AG04449 (cell line): ENCODE measurements at places on chromosomes 13 and 19.

GRCh38 chr13:83815598-83815997, 66.7 kb downstream of the SLITRK1 start:
- no peak for DNase-seq

- DNase-seq, result no peak
Observed at GRCh38 chr13:101157261-101157660, 259.0 kb downstream of the NALCN start.

DNA sequence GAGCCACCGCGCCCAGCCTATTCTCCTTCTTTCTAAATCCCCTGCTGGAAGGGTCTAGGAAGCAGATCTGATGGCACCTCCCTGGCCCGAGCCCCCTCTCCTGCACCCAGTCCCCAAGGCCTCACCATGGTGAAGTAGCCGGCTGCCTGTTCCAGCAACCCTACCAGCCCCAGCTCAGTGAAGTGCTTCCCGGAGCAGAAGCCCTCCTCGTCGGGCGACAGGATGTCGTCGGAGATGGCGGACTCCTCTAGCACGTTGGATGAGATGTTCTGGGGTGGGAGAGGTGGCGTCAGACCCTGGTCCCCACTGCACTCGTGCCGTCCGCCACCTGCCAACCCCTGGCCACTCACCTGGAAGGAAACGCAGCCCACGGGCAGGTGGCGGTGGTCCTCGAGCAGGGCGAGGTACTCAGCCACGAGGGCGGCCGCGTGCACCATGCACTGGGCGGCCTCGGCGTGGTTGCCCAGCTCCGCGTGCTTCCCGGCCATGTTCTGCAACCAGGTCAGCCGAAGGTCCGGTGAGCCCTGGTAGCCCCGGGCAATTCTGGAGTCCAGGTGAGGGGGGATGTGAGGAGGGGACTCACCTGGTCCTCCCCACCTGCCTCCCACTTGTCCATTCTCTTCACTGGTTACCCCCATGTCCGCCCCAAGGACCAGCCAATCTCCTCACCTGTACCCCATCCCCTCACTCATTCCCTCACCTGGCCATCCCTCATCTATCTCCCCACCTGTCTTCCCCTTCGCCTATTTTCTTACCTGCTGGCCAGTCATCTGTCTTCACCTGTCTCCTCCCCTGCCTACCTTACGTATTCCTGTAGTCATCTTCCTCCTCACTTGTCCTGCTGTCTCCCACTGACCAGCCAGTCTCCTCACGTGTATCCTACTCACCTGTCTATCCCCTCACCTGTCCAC, 11.5 kb upstream of the KANK2 start:
- no peak for DNase-seq

DNA sequence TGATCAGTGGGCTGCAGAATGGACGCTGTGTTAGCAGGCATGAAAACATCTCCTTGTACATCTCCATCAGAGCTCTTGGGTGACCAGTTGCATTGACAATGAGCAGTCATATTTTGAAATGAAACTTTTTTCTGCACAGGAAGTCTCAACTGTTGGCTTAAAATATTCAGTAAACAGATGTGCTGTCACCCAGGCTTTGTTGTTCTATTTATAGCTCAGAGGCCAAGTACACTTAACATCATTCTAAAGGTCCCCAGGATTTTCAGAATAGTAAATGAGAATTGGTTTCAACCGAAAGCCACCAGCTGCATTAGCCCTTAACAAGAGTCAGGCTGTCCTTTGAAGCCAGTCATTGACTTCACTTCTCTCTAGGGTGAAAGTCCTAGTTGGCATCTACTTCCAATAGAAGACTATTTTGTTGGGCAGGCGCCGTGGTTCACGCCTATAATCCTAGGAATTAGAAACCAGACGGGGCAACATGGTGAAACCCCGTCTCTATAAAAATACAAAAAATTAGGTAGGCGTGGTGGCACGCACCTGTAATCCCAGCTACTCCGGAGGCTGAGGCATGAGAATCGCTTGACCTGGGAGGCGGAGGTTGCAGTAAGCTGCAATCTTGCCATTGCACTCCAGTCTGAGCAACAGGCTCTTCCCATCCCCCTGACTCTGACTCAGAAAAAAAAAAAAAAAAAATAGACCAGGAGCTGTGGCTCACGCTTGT, 7.9 kb upstream of the PDE4A start:
- no peak for DNase-seq

DNA sequence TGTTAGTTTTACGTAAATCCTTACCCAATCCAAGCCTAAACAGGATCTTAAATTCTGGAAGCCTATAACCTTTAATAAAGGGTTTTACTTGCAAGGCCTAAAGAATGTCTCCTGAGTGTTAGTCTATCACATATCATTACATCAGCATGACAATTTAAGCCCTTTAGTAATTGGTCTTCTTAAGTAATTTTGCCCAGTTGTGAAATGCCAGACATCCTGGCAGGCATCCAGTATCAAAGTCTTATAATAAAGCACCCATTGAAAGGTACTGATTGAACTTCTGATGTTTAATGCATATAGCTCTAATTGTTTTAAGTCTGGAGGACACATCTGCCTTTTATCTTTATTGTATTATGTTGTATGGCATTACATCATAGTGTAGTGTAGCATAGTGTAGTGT, 1078.9 kb downstream of the SLITRK1 start:
- no peak for DNase-seq

GRCh38 chr13:106597186-106597585, 29.2 kb upstream of the ARGLU1 start:
- no peak for DNase-seq

DNA sequence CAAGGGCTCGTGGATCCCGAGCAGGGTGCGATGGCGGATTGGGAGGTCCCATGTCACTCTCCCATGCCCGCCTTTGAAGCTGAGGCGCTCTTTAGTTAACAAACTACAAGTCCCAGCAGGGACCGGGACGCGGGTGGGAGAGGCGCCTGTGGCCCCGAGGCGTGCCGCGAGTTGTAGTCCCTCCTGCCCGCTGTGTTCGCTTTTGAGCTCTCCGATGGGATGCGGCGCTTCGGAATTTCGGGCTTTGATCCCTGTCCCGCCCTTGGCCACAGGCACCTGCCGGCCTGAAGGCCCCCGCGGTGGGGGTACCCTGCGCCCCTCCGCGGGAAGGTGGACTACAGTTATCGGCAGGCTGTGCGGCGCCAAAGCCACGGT, 11.0 kb downstream of the CYTH2 start:
- DNase-seq, result no peak

- no peak for DNase-seq
Observed at GRCh38 chr13:45481688-45482087, 16.9 kb downstream of the COG3 start.

GRCh38 chr19:34256835-34257558, 2.6 kb downstream of the GARRE1 start:
- no peak for DNase-seq

DNA sequence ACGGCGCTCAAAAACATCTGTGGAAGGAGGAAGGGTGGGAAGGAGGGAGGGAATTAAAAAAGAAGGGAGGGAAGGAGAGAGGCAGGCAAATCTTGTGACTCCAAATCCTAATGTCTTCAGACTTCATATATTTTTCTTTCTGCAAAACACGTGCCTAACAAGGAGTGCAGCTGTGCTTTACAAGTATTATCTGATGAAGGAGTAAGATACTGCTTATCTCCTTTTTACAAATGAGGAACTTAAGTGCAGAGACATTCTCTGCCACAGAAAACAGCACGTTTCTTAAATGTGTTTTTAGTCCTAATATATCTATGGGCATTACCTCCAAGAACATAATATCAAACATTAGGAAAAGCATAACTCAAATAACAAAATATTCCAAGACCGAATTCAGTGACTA, 6.5 kb downstream of the FLT3 start:
- DNase-seq, result no peak

GRCh38 chr19:44990459-44990858, 10.8 kb upstream of the RELB start:
- DNase-seq, result no peak

DNA sequence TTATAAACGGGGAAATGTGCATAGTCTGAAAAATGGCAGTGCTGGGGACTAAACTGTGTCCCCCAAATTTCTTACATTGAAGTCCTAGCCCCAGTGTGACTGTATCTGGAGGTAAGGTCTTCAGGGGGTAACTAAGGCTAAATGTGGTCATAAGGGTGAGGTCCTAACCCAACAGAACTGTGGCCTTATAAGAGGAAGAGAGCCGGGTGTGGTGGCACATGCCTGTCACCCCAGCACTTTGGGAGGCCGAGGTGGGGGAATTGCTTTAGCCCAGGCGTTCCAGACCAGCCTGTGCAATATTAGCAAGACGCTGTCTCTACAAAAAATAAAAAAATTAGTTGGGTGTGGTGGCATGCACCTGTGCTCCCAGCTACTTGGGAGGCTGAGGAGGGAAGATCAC, 17.8 kb downstream of the PROZ start:
- DNase-seq, result no peak

DNA sequence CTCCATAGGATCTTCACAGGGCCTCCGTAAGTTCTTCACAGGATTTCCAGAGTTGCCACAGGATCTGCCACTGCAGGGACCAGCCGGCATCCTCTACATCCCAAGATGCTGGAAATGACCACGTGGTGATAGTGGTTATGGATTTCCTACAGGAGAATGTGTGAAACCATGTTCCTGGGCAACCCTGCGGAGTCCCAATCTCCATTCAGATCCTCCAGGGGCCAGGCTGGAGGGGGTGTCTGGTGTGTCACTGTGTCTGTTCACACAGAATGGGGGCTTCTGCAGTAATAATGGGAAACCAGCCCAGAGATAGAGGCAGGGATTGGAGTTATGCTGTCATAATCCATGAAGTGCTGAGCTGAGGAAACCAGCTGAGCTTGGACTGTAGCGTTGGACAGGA, 8.6 kb downstream of the LILRA6 start:
- no peak for DNase-seq

GRCh38 chr19:6021878-6022569, 44.1 kb upstream of the RANBP3 start:
- DNase-seq, result no peak

DNA sequence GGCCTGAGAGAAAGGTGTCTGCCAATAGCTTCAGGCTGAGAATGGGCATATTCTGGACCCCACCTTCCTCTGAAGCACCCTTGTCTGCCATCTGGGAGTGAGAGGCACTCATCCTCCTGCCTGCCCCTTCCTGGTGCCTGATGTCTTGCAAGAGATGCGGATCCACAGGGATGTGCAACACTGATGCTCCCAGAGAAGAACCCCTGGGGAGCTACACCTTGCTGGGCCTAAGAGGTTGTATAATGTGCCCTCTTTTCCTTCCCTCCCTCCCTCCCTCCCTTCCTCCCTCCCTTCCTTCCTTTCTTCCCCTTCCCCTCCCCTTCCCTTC, 34.6 kb downstream of the ADPRHL1 start:
- DNase-seq, result no peak

DNA sequence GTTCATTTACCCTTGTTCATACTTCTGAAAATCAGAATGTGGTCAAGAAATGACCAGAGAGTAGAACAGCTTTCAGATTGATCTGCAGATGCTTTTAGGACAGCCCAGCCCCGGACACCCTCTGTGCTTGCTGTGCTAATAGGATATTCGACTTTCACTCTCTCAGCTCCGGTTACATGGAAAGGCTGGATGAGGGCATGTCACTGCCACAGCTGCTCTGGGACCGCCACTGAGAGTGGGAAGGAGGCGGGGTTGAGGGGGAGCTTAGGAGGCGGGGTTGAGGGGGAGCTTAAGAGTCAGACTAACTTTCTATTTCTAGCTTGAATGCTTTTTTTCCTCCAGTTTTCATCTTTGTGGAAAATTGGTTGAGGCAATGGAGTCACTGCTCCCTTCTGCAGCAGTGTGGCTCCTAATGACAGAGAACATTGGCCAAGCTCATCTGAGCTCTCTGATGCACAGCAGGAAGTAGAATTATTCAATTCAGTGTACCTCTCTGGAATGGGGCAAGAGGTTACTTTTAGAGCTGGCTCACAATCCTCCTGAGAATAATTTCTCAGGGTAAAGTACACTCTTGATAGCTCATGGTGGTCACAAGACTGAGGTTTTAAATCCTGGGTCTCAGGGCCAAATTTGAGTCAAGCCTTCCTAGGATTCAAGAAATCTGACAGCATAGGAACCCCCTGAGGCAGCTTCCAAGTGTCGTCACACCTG, 74.6 kb upstream of the NPAS1 start:
- no peak for DNase-seq

GRCh38 chr19:6459262-6460098, at the start of gene SLC25A23:
TSS of gene SLC25A23 (minus strand) at chr19:6459792. CDS start at chr19:6459628, 164 bp downstream.
- DNase-seq, result no peak

- DNase-seq, result peak; percentile 53
Observed at GRCh38 chr13:51729866-51730553, 74.0 kb downstream of the DHRS12 start.

DNA sequence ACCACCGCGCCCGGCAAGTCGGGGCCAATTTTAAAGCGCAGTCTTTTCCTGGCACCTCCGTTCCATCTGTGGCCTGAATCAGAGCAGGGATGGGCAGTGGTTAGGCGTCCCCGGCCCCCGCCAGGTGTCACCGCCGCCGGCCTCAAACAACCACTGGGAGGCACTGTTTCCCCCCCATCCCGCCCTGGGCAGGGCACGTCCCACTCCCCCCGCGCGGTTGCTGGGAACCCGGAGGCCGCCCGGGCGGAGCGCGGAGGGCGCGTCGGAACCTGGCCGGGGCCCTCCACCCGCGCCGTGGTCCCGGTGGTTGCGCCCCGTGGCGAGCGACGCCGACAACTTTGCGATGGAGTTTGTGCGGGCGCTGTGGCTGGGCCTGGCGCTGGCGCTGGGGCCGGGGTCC, at the start of gene GRIN3B:
GRIN3B (plus strand) TSS at position 325 of the 400 bp plus-strand sequence; CDS start at position 344, 19 bp downstream.
- no peak for DNase-seq

- DNase-seq, result no peak
Observed at GRCh38 chr19:39831679-39832078, 2.3 kb downstream of the DYRK1B start.

DNA sequence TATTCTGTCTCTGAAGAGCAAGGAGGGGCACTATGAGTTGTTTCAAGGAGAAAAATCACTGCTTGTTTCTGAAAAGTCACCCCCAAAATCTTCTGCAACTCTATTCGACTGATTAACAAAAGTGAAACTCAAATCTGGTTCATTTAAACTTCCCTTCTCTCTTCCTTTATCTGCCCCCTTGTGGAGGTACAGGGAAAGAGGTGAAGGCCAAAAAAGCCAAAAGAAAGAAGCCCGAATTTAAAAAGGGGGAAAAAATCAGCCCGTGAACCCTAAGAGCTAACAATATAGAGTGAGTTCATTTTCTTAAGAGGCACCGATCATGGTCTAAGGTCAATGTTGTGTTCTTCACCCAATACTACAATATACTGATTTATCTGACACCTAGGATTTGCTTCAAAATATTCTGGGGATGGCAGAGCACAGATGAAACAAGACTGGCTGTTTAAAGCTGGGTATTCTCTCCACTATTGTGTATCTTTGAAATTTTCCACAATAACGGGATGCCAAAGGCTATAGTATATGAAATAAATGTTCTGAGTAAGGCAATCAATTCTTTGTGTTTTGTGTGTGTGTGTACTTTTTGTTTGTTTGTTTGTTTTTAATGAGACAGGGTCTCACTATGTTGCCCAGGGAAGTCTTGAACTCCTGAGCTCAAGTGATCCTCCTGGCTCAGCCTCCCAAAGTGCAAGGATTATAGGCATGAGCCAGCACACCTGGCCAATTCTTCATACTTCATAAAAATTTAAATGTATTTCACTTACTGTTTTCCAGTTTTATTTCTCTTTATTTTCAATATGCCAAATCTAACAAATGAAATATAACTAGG, 55.0 kb upstream of the EEF1AKMT1 start:
- no peak for DNase-seq

GRCh38 chr19:7692417-7693088, 9.4 kb downstream of the FCER2 start:
- no peak for DNase-seq
